ENCODE measurements at places on chromosomes 4 and X.

DNA sequence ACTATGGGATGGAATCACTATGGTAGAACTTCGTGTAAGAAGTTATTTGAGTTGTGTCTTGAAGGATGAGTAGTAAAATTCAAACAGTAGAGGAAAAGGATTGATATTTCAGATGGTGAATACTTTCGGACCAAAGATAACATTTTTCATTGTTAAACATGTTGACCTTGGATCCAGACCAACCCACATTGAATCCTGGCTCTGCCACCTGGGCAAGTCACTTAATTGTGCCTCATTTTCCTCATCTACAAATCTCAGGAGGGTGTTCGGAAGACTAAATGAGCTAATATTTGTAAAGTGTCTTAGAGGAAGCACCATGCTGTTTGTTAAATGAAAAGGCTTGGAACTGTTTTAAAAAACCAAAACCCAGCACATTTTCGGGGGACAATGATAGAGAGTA lies 1.4 kb upstream of the AIFM1 start:
- DNase-seq = no peak

- DNase-seq = no peak
These were observed 156.4 kb upstream of the PCDH18 start for GRCh38 chr4:137688651-137689050.

GRCh38 chrX:108366644-108367406 lies 71.4 kb downstream of the COL4A6 start:
- DNase-seq = no peak

DNA sequence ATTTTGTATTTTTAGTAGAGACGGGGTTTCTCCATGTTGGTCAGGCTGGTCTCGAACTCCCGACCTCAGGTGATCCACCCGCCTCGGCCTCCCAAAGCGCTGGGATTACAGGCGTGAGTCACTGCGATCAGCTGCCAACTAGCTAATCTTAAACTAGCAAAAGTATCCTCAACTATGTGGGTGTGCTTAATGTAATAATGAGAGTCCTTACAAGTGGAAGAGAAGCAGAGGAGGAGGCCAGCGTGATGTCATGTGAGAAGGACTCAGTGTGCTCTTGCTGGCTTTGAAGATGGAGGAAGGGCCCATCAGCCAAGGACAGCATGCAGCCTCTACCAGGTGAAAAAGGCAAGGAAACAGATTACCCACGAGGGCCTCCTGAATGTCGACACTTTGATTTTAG lies 19.6 kb downstream of the SCD5 start:
- no peak for DNase-seq
